ENCODE measurements at places on chromosomes 7 and 10.

GRCh38 chr7:3187444-3188040, 113.5 kb upstream of the SDK1 start:
- no peak for DNase-seq

GRCh38 chr10:48958598-48959190, 19.1 kb upstream of the LRRC18 start:
- DNase-seq, result no peak

- no peak for DNase-seq
These were observed 38.9 kb upstream of the BAMBI start for GRCh38 chr10:28638392-28638791.

GRCh38 chr7:26397796-26398426, 106.2 kb downstream of the SNX10 start:
- DNase-seq, result no peak

DNA sequence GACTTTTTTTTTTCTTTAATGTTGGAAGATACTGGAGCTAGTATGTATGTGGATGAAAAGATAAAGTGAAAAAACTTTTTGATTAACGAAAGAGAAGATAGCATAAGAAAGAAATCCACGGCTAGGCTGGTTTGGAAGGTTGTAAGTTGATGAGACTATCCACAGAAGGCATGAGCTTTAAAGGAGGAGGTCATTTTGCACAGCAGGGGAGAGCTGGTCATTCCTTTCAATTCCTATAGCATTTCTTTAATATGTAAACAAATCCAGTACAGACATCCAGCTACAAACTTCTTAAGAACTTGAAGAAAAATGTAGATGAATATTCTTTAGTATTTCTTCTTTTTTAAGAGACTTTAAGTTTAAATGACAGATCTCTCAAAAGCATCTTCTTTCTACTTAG, 281.3 kb downstream of the CACNA2D1 start:
- no peak for DNase-seq

DNA sequence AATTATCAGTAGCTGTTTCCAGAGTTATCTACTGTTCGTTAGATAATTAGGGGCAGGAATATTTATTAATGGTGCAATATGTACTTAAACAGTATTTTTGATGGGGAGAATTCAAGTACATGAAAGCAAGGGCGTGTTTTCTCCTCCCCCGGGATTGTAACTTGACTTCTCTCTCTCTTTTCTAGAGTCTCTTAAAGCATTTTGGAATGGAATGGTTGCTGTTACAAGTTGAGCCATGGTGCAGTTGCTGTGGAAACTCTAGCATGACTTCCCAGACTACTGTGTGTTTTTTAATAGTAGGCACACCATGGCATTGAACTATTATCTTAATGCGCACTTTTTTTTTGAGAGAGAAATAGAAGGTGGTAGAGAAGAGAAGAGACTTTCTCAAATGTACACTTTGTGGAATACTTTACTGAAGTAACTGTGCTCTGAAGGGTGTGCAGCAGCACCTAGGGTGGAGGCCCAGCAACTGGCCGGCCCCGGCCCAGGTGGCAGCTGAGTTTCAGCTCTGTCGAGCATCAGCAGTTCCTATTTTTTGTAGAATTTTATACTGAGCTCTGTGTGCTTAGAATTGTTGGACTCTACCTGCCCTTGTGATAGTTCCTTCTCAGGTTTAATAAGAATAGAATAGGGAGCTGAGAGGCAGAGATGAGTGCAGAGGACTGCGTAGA, 64.4 kb downstream of the CCNY start:
- DNase-seq, result no peak

GRCh38 chr7:31004393-31004792, 40.6 kb downstream of the GHRHR start:
- no peak for DNase-seq

GRCh38 chr7:22669692-22670421, 57.1 kb upstream of the IL6 start:
- DNase-seq, result no peak

DNA sequence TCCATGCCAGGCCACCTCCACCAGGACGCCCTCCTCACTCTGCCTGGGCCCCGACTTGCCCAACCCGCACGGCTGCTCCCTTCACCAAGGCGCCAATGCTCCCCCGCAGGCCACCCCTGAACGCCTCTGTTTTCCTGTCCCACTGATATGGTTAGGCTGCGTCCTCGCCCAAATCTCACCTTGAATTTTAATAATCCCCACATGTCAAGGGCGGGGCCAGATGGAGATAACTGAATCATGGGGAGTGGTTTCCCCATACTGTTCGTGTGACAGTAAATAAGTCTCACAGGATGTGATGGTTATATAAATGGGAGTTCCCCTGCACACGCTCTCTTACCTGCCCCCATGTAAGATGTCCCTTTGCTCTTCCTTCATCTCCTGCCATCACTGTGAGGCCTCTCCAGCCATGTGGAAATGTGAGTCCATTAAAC, 29.8 kb downstream of the RSU1 start:
- peak; percentile 25 for DNase-seq

DNA sequence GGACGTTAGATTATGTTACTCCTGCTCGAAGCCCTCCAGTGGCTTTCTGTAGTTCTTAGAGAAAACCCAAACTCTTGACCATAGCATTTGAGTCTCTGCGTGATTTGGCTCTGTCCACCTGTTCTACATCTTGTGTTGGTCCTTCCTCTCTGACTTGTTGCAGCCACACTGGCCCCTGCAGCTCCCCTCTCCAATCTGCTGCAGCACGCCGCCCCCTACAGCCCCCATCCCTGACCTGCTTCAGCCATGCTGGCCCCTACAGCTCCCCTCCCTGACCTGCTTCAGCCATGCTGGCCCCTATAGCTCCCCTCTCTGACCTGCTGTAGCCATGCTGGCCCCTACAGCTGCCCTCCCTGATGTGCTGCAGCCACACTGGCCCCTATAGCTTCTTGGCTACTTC, 29.2 kb downstream of the TRRAP start:
- DNase-seq, result no peak

DNA sequence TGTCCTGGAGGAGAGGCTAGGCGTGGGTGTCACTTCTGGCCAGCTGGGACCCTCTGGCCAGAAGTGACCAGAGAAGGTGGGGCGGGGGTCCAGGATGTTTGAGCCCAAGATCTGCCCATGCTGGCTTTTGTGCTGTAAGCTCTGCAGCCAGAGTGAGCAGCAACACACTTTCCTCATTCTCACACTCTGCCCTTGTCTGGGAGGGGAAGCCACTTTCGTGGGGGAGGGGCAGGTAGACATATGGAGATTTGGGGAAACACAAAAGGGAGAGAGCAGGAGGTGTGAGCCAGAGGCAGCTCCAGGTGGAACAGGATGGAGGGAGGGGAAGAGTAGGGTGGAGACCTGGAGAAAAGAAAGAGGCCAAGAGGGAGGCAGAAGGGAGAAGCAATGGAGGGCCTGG, 31.5 kb upstream of the ADCYAP1R1 start:
- DNase-seq, result no peak

GRCh38 chr7:5406957-5407945, 16.4 kb downstream of the TNRC18 start:
- no peak for DNase-seq

DNA sequence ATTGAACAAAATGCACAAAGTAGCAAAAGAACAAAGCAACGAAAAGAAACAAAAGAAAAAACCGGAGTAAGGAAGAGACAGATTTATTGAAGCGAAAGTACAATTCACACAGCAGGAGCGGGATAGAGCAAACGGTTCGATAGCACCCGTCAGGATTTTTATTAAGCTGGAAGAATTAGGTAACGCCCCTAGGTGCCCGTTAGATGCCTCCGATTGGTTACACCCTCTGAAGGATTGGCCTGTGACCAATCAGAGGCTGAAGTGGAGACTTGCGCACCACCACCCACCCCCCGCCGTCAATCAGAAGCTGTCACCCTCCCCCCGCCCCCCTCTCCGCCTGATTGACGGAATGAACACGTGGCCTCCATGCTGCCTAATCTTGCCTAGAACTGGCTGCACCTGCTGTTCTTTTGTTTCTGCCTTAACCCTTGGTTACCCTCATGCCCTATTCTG, 16.8 kb downstream of the OCM2 start:
- no peak for DNase-seq

- DNase-seq, result no peak
These were observed 270.7 kb downstream of the ZNF33B start for GRCh38 chr10:42367532-42368230.

- no peak for DNase-seq
These were observed 25.3 kb upstream of the PPIF start for GRCh38 chr10:79321951-79322350.

GRCh38 chr7:50266635-50267386, 37.7 kb upstream of the IKZF1 start:
- peak; percentile 50 for DNase-seq

DNA sequence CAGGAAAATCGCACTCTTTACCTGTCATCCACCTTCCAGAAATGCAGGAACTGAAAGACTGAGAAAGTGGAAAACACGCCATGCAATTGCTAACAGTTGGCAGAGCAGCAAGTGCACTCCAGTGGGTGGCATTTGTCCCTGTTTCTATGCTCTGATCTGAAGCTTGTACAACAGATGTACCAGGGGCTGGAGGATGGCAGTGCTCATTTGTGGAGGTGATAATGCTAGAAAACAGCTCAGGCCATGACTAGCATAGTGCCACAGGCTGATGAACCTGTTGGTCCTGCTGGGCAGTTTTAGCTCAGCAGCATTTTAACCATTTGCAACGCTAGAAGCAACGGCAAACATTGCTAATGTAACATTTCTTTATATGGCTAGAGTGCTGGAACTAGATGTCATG, 199.9 kb upstream of the NRP1 start:
- DNase-seq, result no peak

DNA sequence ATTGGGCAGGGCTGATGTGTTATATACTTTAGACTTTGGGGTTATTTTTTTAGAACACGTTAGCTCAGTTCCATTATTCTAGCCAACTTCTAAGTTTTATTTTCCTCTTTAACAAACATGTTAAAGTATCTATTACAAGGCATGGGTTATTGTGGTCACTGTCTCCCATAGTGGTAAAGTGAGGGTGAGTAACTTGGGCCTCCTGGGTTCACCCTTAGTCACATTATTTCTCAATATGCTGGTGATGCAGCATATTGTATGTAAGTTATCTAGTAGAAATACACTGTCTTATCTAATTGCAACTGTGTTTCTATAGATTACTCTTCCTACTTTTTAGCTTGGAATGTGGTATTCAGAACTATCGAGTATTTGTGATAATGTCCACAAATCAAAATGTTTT, 65.9 kb downstream of the BBS9 start:
- DNase-seq, result no peak

GRCh38 chr7:92520024-92520423, 8.3 kb downstream of the PEX1 start:
- no peak for DNase-seq

- no peak for DNase-seq
These were observed 22.4 kb downstream of the ZFAND2A start for GRCh38 chr7:1137517-1138167.

DNA sequence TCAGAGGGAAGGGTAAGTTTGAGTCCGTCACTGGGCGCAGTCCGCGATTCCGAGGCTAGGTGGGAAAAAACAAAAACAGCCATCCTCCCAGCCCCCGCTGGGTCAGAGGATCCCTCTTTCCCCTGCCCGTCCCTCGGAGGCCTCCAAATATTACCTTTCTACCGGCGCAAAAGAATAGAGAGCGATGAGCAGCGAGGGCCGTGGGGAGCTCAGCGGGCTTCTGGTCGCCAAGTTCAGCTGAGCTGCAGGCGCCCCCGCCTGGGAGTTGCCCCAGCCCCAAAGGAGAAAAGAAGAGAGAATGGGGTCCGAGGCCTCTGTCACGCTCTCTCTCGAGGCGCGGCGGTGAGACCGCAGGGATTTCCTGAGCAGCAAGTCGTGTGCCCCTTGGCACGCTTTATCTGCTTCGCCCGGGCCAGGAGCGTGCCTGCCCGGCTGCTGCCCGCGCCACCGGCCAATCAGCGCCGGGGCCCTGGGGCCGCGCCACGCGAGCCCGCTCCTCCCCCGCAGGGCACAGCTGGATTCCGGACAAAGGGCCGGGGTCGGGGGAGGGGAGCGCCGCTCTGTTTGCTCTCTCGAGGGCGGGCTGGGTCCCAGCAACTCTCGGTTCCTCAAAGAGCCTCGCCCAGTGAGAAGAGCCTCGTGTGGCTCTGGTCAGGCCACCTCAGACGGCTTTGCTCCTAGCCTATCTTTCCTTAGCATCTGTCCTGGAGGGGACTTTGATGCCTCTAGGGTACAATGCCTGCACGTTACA, at the start of gene NEUROG3:
Gene NEUROG3, minus strand, starts transcription at position 367 of the 751 bp plus-strand sequence. CDS start 379 bp downstream, outside the sequence.
- DNase-seq, result no peak

DNA sequence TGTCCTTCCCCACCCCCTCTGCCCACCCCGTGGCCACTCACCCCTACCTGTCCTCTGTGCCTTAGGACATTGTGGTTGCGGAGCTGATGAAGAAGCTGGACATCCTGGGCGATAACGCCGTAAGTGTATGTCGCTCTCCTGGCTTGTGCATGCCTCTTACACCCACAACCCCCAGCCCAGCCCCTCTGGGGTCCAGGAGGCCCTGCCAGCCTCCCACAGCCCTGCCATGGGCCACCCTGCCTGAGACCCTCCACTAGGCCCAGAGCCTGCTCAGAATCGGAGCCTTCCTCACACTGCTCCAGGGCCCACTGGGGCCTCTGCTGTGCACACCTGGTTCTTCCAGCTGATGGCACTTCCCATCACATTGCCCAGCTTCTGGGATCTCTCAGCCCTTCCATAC, 36.8 kb upstream of the DPYSL4 start:
- no peak for DNase-seq

DNA sequence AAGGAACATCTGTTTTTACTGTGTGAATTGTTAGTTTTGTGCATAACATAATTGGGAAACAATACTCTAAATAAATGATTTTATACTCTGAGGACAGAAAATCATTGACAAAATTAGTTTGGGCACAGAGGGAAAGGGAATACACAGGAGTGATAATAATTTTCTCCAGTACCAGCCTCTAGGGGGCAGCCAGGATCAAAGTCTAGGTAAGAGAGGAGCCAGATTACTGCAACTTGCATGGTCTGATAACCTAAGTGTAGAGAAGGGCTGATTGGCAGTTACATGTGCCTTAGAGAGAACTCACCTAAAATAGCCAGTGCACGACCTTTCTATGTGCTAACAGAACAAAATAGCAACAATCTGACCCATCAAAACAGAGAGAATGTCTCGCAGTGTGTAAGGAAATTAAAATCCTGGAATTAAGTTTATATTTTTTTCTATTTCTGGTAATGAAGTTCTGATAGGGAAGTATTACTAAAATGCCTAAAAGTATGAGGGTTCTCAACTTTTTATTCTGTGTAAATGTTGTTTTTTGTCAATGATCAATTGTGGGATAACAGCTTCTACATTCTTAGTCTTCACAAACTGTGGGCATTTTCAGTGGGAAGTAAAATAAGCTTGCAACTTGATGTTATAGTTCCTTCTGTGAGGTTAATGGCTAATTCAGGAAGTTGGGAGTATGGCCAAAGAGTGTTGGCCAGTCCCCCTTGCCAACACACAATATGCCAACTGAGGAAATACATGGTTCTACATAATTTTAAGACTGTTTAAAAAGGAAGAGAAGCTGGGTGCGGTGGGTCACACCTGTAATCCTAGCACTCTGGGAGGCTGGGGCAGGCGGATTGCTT, 66.4 kb downstream of the EXOC6 start:
- no peak for DNase-seq

- DNase-seq, result no peak
These were observed 29.1 kb downstream of the CELF2 start for GRCh38 chr10:11046776-11047160.
